ENCODE measurements at places on chromosomes 2 and 18.
A peak's percentile ranks its signal among the peaks of the same experiment; 100 is the strongest.

DNA sequence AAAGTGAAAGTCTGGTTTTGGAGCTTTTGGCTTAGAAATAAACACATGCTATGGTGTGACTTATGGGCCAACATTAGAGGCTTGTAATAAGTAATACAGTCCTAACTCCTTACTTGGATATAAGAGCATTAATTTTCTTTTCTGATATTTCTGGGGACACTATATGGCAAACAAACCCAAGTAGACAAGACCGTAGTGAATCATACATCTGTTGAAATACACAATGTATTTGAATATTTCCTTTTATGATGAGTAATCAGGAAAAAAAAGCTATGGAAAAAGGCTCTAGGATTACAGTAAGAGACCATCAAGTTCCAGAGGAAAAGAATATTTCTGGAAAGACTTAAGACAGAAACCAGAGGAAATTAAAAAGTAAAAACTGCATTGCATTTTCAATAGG is 146.0 kb upstream of the CYP26B1 start:
- DNase-seq: no peak

GRCh38 chr18:67650686-67651385 is 134.3 kb upstream of the DSEL start:
- DNase-seq: no peak

DNA sequence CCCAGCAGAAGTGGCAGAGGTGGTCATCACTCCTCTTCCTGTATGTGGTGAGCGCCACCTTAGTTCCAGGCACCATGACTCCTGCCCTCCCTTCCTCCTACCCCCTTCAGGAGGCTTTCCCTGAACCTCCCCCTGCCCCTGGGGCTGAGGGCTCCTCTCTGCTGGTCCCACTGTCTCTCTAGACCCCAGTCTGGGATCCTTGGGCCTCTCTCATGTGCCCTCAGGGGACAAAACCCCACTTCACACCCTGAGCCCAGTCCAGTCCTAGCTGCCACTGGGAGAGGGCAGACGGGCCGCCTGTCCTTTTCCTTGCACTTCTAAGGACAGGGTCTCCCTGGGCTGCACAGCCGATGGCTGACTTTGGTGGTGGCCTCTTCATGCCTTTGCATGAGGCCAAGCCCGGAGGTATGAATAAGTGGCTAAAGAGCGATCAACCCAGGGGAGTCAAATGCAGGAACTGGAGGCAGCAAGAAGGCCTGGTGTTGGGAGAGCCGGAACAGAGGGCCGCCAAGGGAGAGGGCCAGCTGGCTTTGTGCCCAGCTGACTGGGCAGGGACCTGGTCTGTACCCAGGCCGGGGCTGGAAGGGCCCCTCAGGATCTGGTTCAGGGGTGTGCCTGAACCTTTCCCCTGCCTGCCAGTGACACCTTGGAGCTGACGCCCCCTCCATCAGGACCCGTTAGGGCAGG is 29.5 kb downstream of the GLI2 start:
- DNase-seq: no peak

DNA sequence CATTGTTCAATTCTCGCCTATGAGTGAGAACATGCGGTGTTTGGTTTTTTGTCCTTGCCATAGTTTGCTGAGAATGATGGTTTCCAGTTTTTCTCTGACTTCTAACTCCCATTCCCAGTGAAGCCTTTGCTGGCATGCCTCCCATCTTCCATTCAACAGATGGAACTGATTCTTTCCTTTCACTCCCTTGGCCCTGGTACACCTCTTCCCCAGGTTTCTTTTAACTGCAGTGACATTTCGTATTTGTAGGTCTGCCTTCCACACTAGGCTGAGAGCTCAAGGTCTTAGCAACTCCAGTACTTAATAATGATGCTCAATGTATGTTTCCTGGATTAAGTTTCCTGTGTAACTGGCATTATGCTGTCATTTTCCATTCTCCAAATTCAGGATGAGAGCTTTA is 48.5 kb downstream of the GAREM1 start:
- DNase-seq: no peak

GRCh38 chr18:49178736-49179135 is 228.0 kb upstream of the SMAD7 start:
- peak; percentile 45 for DNase-seq

- no peak for DNase-seq
These were observed 3.4 kb downstream of the OSR1 start for GRCh38 chr2:19355014-19355405.

DNA sequence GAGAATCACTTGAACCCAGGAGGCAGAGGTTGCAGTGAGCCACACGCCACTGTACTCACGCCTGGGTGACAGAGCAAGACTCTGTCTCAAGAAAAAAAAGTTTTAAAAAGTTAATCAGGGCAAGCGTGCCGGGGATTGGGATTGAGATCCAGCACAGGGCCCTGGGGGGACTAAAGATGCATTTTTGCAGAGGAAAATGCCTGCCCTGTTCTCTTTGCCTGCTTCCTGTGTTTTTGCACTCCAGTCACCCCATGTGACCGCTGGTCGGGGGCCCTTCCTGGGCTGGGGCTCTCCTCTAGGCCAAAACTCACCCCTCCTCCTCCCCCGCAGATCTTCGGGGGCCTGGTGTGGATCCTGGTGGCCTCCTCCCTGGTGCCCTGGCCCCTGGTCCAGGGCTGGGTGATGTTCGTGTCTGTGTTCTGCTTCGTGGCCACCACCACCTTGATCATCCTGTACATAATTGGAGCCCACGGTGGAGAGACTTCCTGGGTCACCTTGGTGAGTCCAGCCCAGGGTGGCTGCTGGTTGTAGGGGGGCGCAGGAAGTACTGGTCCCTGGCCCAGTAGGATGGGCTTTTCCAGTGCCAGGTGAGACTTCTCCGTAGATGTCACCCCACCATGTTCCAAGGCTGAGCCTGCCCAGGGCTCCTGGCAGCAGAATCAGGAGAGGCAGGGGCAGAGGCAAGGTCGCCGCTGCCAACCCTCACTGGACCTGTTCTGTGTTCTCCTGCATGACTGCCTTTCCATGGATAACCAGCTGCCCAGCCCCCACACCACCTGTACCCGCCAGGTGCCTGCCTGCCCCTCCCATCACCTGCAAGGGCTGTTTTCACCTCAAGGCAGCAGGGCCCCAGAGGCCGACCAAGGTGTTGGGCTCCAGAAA is 22.4 kb downstream of the MAL start:
- DNase-seq: no peak
